ENCODE measurements at places on chromosomes 11 and 22.

GRCh38 chr11:88310246-88310645 is 27.3 kb downstream of the CTSC start:
- DNase-seq: no peak

- peak; percentile 80 for DNase-seq
Observed at GRCh38 chr11:134024420-134025081, 44.3 kb upstream of the JAM3 start.

GRCh38 chr11:35605706-35606105 is 12.6 kb upstream of the FJX1 start:
- no peak for DNase-seq

DNA sequence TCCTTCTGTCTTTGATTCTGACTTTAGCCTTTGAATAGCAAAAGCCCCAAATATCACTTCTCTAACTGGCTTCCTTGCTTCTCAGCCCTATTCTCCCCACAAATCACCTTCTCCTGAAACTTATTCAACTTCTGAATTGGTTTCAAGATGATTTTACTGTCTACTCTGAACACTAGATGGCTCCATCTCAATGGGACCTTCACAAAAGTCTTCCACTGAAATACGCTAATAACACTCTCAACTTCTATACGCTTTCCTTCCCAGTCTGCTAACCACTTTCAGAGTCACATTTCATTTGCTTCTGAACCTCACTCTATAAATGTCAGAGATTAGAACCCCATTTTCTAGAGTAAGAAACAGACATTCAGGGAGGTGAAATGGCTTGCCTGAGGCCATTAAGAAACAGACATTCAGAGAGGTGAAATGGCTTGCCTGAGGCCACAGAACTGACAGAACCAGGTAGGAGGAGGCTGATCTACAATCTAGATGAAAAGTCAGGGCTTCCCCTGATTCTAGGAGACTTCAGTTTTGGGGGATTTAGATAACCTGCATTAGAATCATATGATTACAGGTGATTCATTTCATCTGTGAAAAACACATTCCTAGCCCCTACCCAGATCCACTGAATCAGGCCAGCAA is 20.6 kb downstream of the MORC2 start:
- DNase-seq: no peak

GRCh38 chr22:32800158-32800882 is 1.2 kb upstream of the TIMP3 start:
- no peak for DNase-seq

DNA sequence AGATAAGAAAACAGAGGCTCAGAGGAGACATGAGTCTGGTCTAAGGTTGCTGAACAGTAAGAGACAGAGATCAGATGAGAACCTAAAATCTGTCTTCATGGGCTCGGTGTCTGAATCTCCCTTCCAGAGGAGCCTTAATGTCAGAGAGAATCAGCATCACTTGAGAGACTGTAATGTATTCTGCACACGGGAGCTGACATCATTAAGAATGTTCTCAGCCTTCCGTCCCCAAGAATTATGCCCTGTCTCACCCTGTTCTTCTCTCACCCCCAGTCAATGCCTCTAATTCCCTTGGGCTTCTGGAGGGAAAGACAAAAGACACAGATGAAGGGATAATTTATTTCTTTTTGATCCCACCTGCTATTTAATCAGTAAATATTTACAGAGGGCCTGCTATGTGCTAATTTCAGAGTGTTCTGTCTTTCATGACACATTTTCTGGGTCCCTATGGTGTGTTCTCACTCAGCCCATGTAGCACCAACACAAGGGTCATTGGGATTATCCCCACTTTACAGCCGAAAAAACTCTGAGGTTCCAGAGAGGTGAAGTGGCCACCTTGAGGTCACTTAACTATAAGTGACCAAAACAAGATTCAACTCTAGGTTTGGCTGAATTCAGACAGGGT is 61.8 kb downstream of the CD82 start:
- no peak for DNase-seq

DNA sequence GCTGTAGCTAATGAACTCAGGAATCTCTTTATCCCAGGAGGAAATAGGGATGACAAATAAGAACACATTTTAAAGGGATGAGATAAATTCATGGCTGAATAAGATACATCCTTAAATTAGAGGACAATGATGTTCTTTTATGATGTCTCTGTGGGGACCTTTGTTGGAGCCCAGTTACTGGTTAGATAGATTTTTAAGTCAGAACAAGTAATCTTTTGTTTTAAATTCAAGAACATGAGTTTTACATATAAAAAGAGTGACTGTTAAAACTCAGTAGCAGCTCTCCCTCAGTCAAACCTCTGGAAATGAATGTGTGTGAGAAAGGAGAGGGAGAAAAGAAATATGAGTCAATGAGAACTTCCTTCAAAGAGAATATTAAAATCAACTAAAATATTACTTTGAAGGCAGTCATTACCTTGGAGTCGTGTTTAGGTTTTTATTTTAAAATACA is 241.6 kb downstream of the SWAP70 start:
- no peak for DNase-seq

Measured in activated CD8-positive, alpha-beta memory T cell treated with anti-CD3 and anti-CD28 coated beads, Interleukin-2, amount 50 U/mL, for 48 hours (primary cell).